RKO (cell line): ENCODE measurements at places on chromosomes 7 and 10.

DNA sequence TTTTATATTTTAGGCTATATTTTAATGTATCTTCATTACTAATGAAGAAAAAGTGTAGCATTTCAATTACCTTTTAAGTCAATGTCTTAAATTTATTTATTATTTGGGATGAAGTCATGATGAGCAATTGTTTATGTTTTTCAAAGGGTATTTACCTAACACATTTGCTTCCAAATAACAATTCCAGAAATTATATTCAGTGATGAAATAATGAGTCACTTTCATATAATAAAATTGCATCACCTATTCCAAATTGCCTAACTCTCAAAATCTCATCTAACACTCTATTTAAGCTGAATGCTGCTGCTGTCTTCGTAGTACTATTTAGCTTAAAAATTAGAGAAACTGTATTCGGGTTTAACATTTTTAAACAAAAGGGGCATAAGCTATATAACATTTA lies 97.7 kb downstream of the PRKG1 start:
- DNase-seq: no peak

GRCh38 chr7:39299695-39300094 lies 266.5 kb upstream of the YAE1 start:
- no peak for DNase-seq

DNA sequence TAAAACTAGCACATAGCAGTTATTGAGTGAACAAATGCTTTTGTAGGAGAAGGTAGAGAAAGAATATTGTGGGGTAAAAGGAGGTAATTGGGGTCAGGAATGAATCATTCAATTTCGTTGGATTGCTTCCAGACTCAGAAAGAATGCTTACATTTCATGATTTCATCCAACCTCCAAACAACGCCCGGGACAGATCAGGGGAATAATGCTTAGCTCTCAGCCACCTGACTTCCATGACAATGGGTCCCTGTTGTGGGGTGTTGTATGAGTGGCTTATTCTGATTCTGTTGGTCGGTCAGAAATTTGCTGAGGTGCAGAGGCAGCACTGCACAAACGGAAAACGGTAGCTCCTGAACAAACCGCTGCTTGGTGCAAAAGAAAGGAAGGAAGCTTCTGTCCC lies 24.0 kb upstream of the INPP5F start:
- no peak for DNase-seq

DNA sequence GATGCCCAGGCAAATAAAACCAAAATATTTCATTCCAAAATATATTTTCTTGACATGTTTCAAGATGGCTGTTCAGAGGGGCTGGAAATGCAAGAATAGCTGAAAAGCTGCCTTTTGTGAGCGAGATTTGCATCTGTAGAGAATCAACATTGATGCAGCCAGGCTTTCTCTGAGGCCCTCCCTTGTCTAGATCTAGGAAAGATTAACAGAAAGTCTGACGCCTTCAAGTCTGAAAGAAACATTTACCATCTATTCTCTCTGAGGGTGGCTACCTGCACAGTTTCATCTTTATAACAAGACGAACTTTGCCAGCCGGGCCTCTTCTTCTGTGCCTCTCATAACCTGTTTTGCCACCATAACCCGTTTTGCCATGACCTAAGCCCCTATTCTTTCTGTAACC lies 170.2 kb downstream of the AKR1D1 start:
- no peak for DNase-seq

DNA sequence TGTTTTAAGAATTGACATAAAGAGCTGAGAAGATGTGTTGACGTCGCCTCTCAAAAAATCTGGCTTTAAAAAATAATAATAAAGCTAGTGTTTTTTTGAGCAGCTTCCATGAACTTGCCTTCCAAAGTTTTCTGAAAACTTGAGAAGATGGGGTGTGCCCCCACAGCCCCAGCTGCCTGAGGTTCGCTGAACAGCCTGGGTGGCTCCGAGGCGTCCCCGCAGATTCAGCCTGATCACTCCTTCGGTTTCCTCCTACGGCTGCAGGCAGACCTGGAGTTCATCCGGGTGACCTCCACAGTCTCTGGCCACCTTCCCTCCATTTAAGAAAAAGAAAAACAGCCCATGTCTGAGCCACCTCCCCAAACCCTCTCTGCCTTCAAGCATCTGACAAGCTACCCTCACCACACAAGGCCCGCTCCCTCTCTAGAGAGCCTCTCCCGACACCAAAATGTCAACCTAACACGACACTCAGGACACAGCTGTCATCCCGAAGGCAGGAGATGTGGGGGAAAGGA lies 177.8 kb downstream of the PTPRN2 start:
- no peak for DNase-seq

DNA sequence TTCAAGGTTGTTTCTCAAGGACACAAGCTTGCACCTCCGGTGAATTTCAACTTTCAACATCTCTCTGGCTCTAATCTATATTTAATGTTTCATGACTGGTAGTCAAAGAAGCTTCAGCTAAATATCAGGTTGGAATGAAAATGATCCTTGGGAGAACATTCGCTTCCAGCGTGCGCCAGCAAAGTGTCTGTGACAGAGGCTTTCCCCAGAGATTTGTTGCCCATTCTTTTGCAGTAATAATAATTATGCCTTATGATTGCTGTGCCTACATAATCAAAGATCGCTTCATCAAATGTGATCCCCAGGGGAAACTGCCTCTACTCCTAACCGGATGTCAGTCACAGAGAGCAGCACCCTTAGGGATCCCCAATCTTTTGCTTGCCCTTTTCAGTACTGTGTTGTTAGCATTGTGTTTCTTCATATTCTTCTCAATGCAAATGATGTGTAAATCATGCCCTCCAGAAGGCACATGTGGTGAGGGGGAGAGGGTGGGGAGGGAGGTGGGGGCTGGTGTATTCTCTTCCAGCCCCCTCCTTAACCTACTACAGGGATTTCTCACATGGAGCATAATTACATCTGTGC lies 30.5 kb downstream of the FZD1 start:
- no peak for DNase-seq

DNA sequence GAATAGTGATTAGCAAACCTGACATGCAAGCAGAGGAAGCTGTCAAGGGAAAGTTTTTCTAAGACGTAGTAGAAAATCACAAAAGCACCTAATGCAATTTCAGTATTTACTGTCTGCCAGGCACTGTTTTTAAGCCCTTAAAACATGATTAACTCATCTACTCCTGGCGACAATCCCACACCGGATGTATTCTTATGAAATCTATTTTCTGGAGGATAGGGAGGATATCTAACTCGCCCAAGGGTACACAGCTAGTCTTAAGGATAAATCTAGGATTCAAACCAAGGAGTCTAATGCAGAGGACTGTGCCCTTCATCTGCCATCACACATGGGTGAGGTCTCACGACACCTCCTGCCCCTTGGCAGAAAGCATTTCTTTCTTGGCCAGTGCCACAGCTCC lies 47.8 kb upstream of the FIGNL1 start:
- no peak for DNase-seq
